Panc1 (cell line): ENCODE measurements at places on chromosomes 1 and 21. TPM values are rescaled to one million over a fixed set of nuclear protein-coding genes. Genes with fewer than 3 reads are reported as not detected.

Gene AMY2B
- 1.1 TPM for total RNA-seq

Gene OPRD1
- total RNA-seq = 5.4 TPM

Gene ASCL5
- not detected for total RNA-seq

Gene SHISA4
- total RNA-seq = 38.2 TPM

Gene ASH1L
- total RNA-seq = 40.9 TPM

Gene CLCNKA
- total RNA-seq = 0.57 TPM

Gene NECTIN4
- not detected for total RNA-seq

Gene TEDDM1
- not detected for total RNA-seq

Gene ANGPTL1
- not detected for total RNA-seq

Gene ADAMTS5
- total RNA-seq = 0.05 TPM

Gene DNAI4
- total RNA-seq = 7.2 TPM

Gene PLA2G2D
- total RNA-seq = not detected

Gene SELENBP1
- 5.9 TPM for total RNA-seq

Gene RGS1
- total RNA-seq = not detected

Gene CAPZA1
- 128 TPM for total RNA-seq

Gene CFAP74
- not detected for total RNA-seq

Gene ASB17
- total RNA-seq = not detected

Gene ZC3H12A
- 9.4 TPM for total RNA-seq

Gene STUM
- total RNA-seq = 0.03 TPM

Gene RXRG
- total RNA-seq = not detected

Gene EDEM3
- total RNA-seq = 17.4 TPM

Gene S100A12
- not detected for total RNA-seq

Gene RNU1-3
- total RNA-seq = 1,290 TPM

Gene TLCD4
- 2.9 TPM for total RNA-seq

Gene PRDM16
- total RNA-seq = 22.3 TPM

Gene EFCAB7
- 6.6 TPM for total RNA-seq

Gene OR2T35
- not detected for total RNA-seq

Gene C1orf116
- 0.08 TPM for total RNA-seq

Gene ATP1A2
- 0.15 TPM for total RNA-seq

Gene C1orf174
- total RNA-seq = 41.2 TPM

Gene ELAVL4
- total RNA-seq = not detected

Gene TSNAX
- 40.0 TPM for total RNA-seq

Gene OVAAL
- not detected for total RNA-seq

Gene ECE1
- 192 TPM for total RNA-seq

Gene C1orf115
- total RNA-seq = 3.9 TPM

Gene FAM163A
- not detected for total RNA-seq

Gene CFH
- total RNA-seq = 0.36 TPM

Gene UBE2U
- total RNA-seq = not detected

Gene NRDC
- 180 TPM for total RNA-seq

Gene TMEM200B
- total RNA-seq = 2.1 TPM

Gene PALMD
- 0.05 TPM for total RNA-seq

Gene PLCH2
- total RNA-seq = 41.2 TPM

Gene SLAMF7
- total RNA-seq = 0.21 TPM

Gene RYR2
- 0.03 TPM for total RNA-seq

Gene APCS
- 0.33 TPM for total RNA-seq
